Right forelimb (tissue), 1 donor: ENCODE measurements at places on chromosomes 13 and 19.

- no peak for DNase-seq
Observed at GRCh38 chr13:53159431-53159830, 130.8 kb downstream of the OLFM4 start.

DNA sequence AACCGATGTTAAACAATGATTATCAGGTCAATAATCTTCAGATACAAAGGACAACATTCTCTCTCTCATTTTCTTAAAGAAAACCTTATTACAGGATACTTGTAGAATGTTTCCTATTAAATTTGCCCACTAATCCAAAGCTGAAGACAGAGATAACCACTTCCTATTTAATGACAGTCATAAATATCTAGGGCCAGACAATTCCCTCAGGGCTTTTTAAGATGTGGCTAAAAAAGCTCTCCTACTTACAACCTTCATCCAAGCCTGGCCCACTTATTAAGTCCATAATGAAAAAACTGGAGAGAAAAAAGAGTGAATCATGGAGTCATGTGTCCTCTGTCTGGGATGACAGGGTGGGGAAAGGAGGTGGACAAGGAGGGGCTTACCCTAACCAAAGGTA, 235.9 kb downstream of the KLF12 start:
- DNase-seq, result no peak

DNA sequence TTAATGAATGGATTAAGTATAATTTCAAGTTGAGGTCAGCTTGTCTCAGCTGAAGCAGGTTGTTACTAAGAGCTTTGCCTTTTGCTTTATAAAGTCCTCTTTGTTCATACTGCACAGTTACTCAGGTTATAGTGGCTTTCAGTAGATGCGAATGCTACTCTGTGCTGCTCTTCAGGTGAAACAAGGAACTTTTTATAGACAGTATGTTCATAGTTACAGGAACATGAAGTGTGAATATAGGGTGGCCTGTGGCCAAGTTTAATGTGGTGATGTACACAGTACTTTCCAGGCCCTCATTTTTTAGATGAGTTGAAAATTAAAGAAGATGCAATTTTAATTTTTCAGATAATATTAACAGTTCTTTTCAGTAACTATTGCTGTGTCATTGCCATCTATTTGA, 20.8 kb downstream of the SUGT1 start:
- DNase-seq, result no peak

DNA sequence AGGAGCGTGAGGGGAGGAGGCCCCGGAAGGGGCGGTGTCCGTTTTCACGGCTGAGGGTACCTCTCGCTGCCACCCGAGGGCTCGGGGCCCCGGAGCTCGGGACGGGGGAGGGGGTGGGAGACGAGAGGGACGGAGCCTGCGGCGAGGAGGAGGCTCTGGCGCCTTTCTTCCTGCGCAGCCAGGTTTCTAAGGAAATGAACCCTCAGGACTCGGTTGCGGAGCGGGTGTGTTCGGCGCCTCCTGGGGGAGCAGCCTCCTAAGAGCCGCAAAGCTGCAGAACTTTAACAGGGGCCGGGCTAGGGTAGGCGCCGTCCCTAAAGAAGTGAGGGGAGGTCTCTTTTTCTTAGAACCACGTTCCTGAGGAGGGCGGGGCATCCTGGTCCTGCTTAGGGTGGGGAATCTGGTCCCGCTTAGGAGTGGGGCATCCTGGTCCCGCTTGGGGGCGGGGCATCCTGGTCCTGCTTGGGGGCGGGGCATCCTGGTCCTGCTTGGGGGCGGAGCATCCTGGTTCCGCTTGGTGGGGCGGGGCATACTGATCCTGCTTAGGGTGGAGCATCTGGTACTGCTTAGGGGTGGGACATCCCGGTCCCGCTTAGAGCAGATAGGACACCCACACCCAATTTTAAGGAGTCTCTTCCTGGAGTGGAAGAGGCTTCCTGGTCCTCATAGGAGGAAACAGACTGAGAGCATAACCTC, 6.2 kb downstream of the SYT5 start:
- no peak for DNase-seq

- DNase-seq, result no peak
Observed at GRCh38 chr13:111367340-111367739, 46.9 kb downstream of the TEX29 start.

- no peak for DNase-seq
Observed at GRCh38 chr19:585551-586110, 4.0 kb upstream of the HCN2 start.

DNA sequence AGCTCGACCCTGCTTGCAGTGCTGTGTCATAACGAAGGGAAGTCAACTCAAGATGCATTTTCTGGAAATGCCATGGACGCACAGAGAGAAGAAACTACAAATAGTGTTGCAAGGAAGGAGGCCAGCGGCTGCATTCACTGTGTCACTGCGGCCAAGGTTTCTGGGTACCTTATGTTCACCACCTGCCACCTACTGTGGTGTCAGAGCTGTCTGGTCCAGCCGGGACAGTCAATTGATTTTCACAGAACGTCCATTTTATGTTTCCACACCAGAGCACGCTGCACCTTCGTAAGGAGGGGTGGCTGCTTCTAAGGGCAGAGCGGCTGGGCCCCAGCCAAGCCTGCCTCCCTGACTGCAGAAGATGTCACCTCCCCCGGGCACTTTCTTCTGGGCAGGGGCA, 17.7 kb downstream of the TSHZ3 start:
- no peak for DNase-seq

DNA sequence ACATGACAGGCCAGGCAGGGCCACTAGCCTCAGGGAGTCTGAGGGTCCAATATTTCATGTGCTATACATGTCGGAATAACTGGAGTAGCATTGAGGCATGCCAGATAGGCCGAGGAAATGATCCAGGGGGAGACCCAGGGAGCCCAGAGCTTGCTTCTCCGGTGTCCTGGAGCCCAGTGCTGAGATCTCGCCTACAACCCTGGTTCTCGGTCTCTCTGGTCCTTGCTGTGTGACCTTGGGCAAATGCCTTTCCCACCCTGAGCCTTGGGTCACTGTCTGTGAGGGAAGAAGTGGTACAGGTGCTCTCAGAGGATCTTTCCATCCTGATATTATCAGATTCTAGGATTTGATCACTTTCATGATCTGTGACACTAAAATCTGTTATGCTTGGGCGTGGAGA, 11.3 kb downstream of the CBLC start:
- DNase-seq, result no peak

DNA sequence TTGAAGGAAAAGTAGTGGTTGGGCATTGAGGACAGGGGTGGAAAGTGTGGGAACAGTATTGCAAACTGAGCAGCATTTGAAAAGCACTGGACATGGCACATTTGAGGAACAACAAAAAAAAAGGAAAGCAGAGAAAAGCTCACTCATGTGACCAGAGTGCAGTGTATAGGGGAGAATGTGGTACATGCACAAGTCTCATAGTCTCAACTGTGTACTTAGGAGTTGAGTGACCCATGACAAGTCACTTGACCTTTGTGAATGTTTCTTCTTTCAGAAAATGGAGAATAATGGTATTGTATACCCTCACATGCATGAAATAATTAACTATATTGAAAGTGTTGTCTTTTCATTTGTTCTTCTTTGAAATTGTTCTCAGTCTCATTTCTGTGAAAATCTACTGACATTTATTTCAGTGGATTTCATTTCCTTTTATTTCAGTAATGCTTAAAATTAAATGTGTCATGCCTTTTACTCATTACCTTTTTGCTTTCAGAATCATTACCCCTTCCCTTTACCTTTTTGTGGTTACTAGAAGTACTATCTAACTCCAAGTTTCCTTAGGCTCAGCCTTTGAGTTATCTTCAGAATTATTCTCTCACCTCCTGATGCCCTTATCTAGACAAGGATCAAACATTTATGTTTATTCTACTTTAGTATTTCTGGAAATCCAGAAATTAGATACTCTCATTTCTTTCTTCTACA, 79.1 kb upstream of the MLNR start:
- no peak for DNase-seq

- DNase-seq, result no peak
Observed at GRCh38 chr13:111431206-111431605, 110.8 kb downstream of the TEX29 start.

DNA sequence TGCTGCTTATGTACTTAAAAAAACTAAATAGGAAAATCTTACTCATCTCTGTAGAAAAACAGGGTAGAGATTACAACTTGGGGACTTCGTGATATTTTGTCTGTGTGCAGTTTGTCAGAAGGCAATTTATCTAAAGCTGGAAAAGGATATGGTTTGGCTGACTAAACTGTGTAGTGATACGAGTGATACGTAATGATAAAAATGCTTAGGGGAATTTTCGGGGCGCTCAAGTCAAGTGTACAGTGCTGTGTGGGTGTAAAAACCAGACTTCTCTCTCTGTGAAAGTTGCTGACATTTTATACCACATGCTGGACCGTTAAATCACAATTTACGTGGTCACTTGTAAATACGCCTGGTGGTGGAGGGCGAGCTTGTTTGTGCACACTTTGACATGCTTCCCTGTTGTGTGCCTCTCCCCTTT, 221.7 kb downstream of the KCNRG start:
- no peak for DNase-seq

DNA sequence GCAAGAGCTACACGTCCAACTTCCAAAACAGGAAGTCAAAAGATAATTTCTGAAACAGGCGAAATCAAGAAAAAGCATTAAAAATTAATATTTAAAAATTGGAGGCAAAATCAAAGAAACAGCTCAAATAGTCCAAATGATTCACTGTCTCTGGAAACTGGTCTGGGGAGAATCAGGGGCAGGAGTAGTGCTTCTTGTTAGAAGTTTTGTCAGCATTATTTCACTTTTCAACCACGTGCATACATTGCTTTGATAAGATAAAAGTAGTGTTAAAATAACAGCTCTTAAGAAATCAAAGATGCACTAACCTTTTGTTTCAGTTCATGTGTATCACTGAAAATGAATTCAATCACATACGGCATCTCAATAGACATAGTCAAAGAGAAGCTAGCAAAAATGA, 53.8 kb downstream of the PARP4 start:
- DNase-seq, result no peak

DNA sequence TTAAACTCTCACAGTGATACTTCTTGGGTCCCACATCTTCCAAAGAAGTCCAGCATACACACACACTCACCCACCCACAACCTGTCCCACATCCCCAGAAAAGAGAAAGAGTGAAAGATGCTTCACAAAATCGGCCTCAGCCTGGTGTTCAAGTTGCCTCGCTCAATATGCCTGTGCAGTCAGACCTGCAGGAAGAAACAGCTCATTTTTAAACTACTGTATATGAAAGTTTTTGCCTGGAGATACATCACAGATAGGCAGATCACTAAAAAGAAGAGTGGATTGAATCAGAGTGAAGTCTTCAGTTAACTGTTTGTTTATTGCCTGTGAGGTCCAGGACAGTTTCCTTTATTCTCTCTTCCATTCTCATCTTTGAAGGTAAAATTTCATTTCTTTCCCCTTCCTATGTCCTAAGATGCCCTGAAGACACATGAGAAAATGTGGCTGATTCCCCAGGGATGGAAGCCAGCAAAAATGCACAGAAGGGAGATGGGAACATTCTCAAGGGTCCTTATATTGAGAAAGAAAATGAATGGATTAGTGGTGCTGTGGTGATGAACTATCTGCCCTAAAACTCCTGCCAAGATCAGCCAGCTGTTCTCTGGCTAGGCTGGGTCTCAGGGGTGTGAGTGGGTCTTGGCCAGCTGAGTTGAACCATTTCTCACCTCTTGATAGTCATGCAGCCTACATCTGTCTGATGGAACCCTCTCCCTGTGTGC, 259.0 kb downstream of the ITGBL1 start:
- no peak for DNase-seq

DNA sequence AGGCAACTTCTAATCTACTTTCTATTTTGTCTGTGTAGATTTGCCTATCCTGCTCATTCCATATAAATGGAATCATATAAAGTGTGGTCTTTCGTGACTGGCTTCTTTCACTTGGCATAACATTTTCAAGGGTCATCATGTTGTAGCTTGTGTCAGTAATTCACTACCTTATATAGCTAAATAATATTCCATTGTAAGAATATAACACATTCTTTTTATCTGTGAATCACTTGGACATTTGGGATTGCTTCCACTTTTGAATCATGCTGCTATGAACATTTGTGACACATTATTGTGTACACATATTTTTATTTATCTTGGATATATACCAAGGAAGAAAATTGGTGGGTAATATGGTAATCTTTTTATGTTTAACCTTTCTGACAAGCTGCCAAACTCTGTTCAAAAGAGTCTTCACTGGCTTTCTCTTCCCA, 89.0 kb upstream of the CSNK1A1L start:
- DNase-seq, result no peak

DNA sequence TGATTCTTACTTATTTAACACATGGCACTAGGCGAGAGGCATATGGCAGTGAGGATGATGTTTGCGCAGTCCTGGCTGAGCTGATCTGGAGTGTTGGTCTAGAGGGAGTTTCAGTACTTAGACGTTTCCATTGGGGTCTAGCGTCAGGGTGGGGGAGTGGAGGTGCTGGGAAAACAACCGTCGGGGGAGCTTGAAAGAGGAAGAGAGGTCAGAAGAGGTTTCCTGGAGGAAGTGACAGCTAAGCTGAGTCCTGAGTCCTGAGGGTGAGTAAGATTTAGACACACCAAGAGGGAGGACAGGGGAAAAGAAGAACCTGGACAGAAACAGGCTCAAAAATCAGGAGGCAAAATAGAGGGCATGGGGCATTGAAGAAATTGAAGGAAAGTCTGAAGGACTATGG, 81.4 kb downstream of the ALOX5AP start:
- no peak for DNase-seq

GRCh38 chr19:13209484-13210338, 59.5 kb downstream of the IER2 start:
- no peak for DNase-seq

- no peak for DNase-seq
Observed at GRCh38 chr13:80599765-80600164, 258.8 kb upstream of the SPRY2 start.

DNA sequence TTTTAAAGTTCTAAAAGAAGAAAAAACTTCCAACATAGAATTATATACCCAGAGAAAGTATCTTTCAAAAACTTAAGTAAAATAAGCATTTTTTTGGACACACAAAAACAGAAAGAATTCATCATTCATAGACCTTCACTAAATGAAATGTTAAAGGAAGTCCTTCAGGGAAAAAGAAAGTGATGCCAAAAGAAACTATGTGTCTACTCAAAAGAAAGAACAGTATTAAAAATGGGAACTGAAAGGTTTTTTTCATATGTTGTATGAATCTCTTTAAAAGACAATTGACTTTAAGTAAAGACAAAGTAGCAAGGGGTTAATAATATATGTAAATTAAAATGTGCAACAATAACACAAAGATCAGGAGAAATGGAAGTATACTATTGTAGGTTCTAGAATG, 96.5 kb downstream of the DHRS12 start:
- DNase-seq, result no peak

DNA sequence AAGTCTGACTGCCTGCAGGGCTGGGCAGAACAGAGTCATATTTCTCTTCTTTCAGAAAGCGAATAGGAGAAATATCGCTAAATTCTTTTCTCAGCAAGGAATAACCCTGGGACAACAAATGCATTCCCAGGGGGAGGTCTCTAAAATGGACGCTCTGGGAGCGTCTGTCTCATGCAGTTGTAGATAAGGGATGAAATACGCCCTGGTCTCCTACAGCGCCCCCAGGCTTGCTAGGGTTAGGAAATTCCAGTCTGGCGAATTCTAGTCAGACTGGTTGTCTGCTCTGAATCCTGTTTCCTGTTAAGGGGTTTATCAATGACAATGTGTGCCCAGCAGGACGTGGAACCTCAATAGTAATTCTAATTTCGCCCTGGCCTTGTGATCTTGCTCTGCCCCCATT, 1214.1 kb downstream of the DIAPH3 start:
- no peak for DNase-seq
